SK-N-MC (cell line): ENCODE measurements at places on chromosomes 4 and X.

DNA sequence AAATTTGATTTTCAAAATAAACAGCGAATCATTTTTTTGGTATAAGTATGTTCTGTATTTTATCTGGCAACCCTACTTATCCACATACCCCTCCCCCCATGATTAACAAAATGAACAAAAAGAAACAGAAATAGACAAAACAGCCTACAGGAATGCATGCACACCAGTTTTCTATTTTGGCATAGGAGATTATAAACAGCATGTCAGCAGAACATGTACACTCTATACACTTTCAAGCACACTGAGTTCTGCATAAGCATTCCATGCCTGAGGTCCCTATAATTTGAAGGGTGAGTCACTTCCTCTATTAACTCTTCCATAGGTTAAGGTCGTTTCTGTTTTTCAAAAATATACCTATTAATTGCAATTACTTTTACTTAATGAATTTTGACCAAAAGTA is 28.0 kb upstream of the ZNF280C start:
- peak; percentile 40 for DNase-seq

- DNase-seq = no peak
These were observed 820.8 kb downstream of the FSTL5 start for GRCh38 chr4:161342881-161343568.

DNA sequence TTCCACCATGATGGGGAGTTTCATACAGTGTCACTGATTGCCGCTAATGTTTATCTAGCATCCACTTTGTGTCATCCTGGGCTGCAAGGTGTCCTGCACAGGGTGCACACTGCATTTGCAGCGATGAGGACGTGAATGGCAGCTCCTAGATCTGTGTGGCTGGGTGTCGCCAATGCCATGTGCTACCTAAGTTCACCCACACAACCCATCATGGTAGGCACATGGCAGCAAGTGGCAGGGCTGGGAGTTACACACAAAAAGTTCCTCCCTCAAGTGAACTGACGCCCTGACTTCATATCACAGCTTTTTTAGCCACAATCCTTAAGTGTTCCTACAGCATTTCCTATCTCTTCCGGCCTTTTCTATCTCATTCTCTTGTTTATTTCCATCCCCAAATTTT is 45.9 kb upstream of the SPRY1 start:
- DNase-seq = no peak

- DNase-seq = no peak
These were observed 36.7 kb upstream of the HDAC8 start for GRCh38 chrX:72609313-72609712.

DNA sequence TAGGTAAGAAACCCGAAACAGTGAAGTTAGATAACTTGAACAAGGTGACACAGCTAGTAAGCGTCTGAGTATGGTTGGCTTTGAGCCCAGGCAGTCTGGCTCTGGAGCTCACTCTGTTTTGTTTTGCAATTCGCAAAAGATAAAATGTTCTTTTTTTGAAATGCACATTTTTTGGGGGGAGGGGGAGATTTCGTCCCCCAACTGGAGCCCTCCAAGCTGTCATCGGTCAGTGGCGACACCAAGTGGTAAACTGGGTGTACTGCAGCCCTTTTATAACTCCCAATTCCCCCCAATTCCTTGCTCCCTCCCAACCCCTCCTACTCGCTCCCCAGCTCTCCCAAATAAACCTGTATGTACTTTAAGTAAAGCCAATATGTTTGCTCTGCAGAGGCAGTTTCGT is 2.8 kb upstream of the CLCN5 start:
- peak; percentile 16 for DNase-seq

DNA sequence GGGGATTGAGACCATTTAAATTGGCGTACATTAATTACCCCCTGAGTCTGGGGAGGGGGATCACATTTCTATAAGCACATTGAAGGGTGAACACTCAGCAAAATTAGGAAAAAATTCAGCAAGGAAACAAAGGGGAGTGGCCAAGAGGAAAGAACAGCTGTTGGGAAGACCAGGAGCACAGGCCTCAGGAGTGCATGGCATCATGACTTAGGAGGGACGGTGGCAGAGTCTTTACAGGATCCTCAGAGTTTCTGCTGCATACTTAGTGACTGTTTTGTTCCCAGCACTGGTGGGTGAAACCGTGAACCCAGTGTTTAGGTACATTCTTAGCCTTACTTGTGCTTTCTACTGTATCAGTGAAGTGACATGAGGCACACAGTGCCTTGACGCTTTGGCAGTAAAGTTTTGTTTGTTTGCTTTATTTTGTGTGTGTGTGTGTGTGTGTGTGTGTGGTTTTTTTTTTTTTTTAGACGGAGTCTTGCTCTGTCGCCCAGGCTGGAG is 121.3 kb downstream of the CBR4 start:
- DNase-seq = no peak

- no peak for DNase-seq
These were observed at the start of gene TBC1D1 for GRCh38 chr4:37890801-37891259. Gene TBC1D1, plus strand, starts transcription at chr4:37891084. Its CDS starts 11,012 bp downstream, at chr4:37902096.

DNA sequence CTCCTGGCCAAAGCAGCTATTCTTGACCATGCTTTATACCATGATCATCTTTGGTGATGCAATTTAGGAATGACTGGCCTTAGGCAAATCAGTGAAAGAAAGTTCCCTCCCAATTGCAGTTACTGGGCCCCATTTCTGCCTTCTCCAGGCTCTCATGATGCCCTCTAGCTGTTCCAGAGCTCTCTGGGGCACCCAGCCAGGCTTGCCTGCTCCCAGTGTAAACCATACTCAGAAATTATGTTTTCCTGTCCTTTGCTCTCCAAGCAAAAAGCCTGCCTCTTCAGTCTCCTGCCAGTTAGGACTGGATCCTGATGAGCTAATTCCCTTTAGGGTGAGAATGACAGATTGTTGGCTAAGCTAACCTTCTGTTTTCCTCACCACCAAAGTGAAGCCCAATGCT is 85.3 kb upstream of the RBPJ start:
- DNase-seq = no peak
